Right lung (tissue), 10 donors: ENCODE measurements at places on chromosomes 13 and 19. TPM values are rescaled to one million over a fixed set of nuclear protein-coding genes. Genes with fewer than 3 reads are reported as not detected.
A peak's percentile ranks its signal among the peaks of the same experiment; 100 is the strongest.

- no peak for DNase-seq
Observed at GRCh38 chr13:38871275-38871674, 119.4 kb downstream of the STOML3 start.

HNRNPM gene
- 339 TPM for polyA plus RNA-seq

DNA sequence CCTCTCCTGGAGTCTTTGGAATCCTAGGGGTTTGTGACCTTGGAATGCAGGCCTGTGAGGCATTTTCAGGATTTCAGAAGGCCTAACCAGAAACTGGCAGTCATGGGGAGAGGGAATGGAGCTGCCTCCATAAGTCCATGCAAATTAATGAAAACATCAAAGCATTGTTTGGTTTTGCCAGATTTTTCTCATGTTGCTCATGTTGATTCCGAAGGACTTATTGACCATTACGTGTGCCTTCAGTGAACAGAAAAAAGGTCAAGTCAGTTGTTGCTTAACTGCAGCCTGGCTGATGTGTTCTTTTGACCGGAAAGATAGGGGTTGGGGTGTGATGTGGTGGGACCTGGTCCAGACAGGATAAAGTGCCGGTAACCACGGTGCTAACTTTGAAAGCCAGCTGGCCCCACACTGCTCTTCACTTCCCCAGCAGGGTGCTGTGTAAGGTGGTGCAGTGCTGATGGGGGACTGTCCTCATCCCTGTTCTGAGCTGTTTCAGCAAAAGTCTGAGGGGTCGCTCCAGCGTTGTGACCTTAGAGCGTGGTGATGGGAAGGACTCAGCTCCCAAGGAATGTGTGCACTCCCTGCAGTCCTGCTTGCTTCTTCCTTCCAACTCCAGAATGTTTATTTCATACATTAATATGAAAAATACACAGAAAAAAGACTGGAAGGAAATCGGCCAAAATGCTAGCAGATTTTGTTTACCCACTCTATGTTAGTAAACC, 3.5 kb downstream of the RNF113B start:
- DNase-seq, result peak; percentile 25

LILRA5 gene
- polyA plus RNA-seq, result 0.55 TPM

GRCh38 chr13:97238432-97238831, 16.3 kb downstream of the MBNL2 start:
- no peak for DNase-seq

GRCh38 chr13:91181892-91182291, 165.6 kb upstream of the MIR17HG start:
- no peak for DNase-seq

DNA sequence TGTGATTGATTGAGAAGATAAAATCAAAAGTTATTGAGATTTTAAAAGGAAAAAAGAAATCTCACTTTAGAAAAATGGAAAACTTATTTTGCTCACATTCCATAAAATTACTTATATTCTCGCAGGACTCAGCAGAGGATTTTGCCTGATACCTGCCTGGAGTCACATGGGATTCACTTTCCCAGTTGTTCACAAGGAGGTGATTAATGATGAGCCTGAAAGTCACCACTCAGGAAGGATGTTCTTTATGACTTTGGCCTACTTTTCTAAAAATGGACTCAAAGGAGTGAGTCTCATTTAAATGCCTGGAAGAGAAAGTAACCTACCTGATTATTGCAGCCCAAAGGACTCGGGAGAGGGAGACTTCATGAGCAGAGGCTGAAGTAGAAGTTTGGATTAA, 34.5 kb upstream of the FAM216B start:
- DNase-seq, result no peak

GRCh38 chr13:111947026-111947810, 119.7 kb upstream of the SOX1 start:
- DNase-seq, result no peak

TNNI3 gene
- 1.9 TPM for polyA plus RNA-seq

DNA sequence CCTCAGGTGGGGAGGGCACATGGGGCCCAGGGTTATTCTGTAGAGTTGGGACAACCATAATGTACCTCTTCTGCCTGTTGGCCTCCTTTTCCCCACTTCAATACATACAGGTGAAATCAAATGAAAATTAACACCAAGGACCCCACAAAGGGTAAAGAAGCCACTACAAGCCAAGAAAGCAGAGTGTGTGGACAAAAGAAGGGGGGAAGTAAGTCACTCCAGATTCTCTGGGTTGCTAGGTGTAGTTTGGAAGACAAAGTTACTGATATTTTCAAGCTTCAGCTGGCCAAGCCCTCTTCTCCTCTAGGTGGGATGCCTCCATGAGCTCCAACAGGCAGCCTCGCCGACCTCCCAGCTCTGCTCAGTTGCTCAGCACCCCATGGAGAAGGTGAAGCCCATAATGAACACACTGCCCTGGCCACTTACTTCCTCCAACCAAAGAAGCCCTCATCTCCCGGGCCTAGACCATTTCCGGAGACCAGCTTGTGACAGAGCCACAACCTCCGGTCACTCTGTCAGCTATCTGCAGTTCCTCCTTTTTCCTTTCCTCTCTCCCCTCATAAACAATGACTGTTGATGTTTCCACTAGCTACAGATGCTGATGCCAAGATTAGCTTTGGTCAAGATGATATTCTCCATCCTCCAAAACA, 66.8 kb upstream of the MED4 start:
- DNase-seq, result no peak
